ENCODE measurements at places on chromosomes 5 and 9. TPM values are rescaled to one million over a fixed set of nuclear protein-coding genes. Genes with fewer than 3 reads are reported as not detected.

The GALNT12 gene
- total RNA-seq = 2.7 TPM

GRCh38 chr5:10300246-10300645 is 7.5 kb downstream of the CMBL start:
- H3K4me1 ChIP-seq = peaks cover 12% of the 10 kb centered on the region
- H3K27me3 ChIP-seq = peaks cover 4% of the 10 kb centered on the region
- H3K36me3 ChIP-seq = no peaks in the 10 kb centered on the region
- no peak overlapping the region for H3K4me3 ChIP-seq
- DNase-seq = no peak
- no peak overlapping the region for H3K27ac ChIP-seq

DNA sequence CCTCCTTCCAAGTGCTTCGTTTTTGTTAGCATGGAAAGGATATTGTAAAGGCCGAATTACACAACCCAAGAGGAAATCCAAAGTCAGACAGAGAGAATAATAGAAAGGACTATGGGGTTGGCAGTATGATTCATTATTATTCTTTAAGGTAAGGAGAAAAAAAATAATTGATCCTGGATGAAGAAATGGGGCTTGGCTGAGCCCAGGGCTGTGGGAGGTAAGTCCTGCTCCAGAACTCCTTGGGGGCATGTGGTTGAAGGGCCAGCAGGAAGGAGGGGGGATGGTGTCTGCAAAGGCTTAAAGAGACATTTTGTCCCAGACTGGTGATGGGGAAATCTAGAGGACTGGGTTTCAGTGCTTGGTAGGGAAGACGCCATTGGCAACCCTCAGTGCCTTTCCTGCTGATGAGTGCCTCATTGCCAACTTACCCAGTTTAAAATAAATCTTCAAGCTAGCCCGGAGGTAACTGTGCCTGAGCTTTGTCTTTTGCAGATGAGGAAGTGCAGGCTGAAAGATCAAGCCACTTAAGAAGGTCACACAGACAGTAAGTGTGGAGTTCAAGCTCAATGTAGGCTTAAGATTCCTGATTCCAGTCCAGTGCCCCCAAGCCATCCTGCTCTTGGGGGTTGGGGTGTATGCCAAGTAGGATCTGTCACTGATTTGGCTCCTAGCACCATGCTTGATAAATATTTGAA is 30.2 kb downstream of the FOXI1 start:
- no peak overlapping the region for H3K4me3 ChIP-seq
- no peak overlapping the region for H3K27ac ChIP-seq
- peaks cover 1% of the 10 kb centered on the region for H3K27me3 ChIP-seq
- H3K36me3 ChIP-seq = peaks cover 8% of the 10 kb centered on the region

GRCh38 chr5:10233505-10233904 is 16.2 kb downstream of the ATPSCKMT start:
- H3K27me3 ChIP-seq = no peaks in the 10 kb centered on the region
- peak; percentile 74 for DNase-seq
- H3K27ac ChIP-seq = no peak overlapping the region
- H3K4me1 ChIP-seq = peaks cover 4% of the 10 kb centered on the region
- H3K36me3 ChIP-seq = no peaks in the 10 kb centered on the region

DNA sequence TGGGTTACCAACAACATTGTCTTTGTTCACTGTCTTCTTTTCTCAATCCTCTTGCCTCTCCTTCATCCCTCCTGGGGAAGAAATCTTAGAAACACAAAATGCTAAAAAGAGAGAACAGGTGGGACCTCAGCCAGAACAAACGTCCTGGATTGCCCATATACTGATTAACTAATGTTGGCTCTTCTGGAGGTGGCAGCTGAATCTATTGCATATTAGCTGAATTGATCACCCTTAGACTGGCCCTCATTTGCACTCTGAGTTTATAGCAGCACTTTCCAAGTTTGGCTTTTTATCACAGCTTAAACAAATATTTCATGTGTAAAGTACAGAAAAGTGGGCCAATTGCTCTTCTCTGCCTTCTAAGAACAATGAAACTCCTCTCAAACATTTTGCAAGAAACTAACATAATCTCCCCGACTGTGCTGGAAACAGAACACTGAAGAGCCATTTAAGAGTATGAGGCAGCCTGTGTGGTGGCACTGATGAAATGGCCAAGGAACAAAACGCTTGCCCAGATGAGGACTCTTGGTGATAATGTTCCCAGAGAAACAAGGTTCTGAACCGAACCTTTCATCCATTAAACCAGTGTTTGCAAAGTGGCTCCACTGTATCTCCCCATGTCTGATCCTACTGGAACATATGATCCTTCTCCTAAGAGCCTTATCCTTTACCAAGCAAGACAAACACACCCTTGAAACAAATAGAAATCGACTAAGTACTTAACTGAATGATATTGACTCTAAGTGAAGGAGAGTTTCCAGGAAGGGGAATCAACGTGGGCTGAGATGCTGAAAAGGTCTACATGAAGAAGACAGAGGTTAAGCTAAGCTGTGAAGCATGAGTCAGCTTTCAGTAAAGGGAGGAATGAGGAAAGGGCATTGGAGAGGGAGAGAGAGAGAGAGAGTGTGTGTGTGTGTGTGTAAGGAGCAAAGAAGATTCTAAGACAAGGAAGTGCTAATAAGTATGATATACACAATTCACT is 83.2 kb upstream of the LIFR start:
- H3K36me3 ChIP-seq = no peaks in the 10 kb centered on the region
- DNase-seq = no peak
- no peaks in the 10 kb centered on the region for H3K27me3 ChIP-seq
- no peak overlapping the region for H3K27ac ChIP-seq

GRCh38 chr9:116193636-116194035 is 40.0 kb downstream of the PAPPA start:
- peaks cover 7% of the 10 kb centered on the region for H3K27me3 ChIP-seq
- H3K4me1 ChIP-seq = peaks cover 7% of the 10 kb centered on the region
- no peak for DNase-seq
- H3K4me3 ChIP-seq = no peak overlapping the region

GRCh38 chr9:122053064-122053463 is 40.0 kb downstream of the TTLL11 start:
- peak overlapping the region; percentile 77 for H3K27ac ChIP-seq
- DNase-seq = no peak
- H3K36me3 ChIP-seq = no peaks in the 10 kb centered on the region

DNA sequence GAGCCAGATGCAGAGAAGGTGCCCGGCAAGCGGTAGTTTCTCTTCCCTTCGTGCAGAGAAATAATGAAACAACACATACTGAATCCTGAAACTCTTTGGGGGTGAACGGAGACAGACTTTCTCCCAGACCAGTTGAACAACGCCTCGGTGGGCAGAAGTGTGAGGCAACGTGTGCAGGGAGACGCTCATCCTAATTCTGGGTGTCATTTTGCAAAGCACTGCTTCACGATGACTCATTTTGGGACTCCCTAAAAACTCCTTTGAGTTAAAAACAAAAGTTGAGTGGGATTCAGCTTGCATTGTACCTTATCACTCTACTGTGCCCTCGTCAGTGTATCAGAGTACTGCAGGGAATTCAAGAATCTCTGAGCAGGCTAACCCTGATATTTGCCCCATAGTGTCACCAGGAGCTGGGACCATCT is 3.5 kb upstream of the NEK6 start:
- H3K27me3 ChIP-seq = peaks cover 8% of the 10 kb centered on the region
- DNase-seq = no peak
- no peaks in the 10 kb centered on the region for H3K36me3 ChIP-seq

- no peaks in the 10 kb centered on the region for H3K4me1 ChIP-seq
- H3K27ac ChIP-seq = no peak overlapping the region
- H3K4me3 ChIP-seq = no peak overlapping the region
- H3K36me3 ChIP-seq = no peaks in the 10 kb centered on the region
These were observed 77.8 kb downstream of the MUSK start for GRCh38 chr9:110746211-110746930.

The STPG3 gene
- total RNA-seq = not detected

DNA sequence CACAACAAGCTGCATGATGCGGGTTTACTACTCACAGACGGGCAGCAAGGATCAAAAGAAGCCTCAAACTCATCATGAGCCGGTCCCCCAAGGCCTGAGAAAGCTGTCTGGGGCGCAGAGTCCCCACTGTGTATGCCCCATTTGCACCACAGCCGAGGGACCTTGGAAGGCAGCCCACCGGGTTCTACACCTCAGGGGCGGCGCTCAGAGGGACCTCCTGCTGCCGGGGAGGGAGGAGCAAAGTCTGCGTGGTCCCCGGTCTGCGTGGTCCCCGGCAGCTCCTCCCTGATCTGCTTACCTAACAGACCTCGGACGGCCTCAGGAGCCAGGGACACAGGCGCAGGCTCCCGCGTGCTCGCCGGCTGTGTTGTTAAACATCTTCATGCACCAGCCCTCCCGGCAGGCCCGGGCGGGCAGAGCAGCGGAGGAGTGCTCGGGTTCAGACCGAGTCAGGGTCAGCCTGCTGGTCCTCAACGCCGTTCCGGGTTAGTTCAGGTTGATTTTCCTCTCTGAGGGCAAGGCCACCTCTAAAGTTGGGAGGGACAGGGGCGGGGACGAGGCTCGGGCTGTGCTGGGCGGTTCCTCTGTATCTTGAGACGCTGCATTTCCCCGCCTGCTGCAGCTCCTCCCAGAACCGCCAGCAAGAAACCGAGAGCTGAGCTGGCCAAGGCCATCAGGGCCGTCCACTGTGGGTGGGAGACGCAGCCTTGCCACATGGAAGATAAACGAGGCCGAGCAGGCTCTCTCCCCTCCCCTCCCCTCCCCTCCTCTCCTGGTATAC is 74.6 kb downstream of the MRPL36 start:
- no peak overlapping the region for H3K4me3 ChIP-seq
- peaks cover 14% of the 10 kb centered on the region for H3K36me3 ChIP-seq
- DNase-seq = no peak
- H3K27me3 ChIP-seq = peaks cover 9% of the 10 kb centered on the region
- no peaks in the 10 kb centered on the region for H3K4me1 ChIP-seq
- no peak overlapping the region for H3K27ac ChIP-seq

The ESM1 gene
- total RNA-seq = not detected

DNA sequence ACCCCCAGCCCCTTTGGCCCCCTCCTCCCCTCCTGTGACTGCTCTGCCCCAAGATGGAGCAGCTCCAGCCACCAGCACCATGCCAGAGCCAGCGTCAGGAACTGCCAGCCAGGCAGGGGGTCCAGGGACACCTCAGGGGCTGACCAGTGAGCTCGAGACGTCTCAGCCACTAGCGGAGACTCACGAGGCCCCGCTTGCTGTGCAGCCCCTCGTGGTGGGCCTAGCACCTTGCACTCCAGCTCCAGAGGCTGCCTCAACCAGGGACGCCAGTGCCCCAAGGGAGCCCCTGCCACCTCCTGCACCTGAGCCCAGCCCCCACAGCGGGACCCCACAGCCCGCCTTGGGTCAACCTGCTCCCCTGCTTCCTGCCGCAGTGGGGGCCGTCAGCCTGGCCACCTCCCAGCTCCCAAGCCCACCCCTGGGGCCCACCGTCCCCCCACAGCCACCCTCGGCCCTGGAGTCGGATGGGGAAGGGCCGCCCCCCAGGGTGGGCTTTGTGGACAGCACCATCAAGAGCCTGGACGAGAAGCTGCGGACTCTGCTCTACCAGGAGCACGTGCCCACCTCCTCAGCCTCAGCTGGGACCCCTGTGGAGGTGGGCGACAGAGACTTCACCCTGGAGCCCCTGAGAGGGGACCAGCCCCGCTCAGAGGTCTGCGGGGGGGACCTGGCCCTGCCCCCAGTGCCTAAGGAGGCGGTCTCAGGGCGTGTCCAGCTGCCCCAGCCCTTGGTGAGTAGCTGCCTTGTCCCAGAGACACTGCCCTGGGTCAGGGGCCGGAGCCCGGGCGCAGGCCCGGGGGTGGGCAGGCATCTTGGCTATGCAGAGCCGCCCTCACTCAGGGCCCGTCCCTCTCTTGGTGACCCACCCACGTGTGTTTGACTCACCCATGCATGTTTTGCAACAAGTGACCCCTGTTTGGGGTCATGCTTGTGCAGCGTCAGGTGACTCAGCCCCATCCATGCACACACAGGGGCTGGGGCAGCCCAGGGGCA is 105.2 kb downstream of the WNK2 start:
- peaks cover 11% of the 10 kb centered on the region for H3K27me3 ChIP-seq
- no peak overlapping the region for H3K27ac ChIP-seq
- H3K4me3 ChIP-seq = no peak overlapping the region
- peaks cover 30% of the 10 kb centered on the region for H3K4me1 ChIP-seq
- no peak for DNase-seq
- H3K36me3 ChIP-seq = peaks cover 4% of the 10 kb centered on the region

- no peak for DNase-seq
- H3K27ac ChIP-seq = no peak overlapping the region
- no peaks in the 10 kb centered on the region for H3K36me3 ChIP-seq
- H3K27me3 ChIP-seq = peaks cover 4% of the 10 kb centered on the region
These were observed 84.7 kb downstream of the CSNK1A1 start for GRCh38 chr5:149466457-149466972.

The UBE2QL1 gene
- 4.5 TPM for total RNA-seq

DNA sequence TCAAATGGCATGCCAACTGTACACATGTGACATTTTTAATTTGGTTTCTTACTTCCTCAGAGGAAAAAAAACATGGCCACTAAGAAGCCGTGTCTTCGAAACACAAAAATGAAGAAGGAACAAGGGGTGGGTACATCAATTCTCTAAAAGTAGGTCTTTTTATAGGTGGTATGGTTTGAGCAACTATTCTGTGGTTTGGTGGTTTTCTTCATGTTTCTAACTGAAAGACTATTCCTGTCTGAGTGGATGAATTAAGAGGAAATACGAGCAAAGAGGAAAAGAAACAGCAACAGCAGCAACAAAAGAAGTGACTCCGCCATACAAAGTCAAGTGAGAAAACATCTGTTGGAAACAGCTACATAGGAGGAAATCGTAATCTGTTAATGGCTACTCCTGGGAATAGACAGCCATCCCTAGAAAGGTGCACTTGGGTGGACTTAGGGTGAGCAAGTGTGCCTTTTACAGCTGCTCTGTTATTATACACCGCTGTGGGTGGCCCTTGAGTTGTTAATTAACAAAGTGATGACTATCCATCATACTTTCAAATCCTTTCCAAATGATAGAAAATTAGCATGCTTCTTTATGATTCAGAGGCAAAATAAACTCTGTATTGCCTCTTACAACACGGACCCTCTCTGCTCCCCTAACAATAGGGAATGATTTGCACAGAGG is 575.8 kb downstream of the TLE1 start:
- peak overlapping the region; percentile 91 for H3K27ac ChIP-seq
- H3K4me3 ChIP-seq = peak overlapping the region; percentile 34
- DNase-seq = no peak
- H3K27me3 ChIP-seq = peaks cover 2% of the 10 kb centered on the region

DNA sequence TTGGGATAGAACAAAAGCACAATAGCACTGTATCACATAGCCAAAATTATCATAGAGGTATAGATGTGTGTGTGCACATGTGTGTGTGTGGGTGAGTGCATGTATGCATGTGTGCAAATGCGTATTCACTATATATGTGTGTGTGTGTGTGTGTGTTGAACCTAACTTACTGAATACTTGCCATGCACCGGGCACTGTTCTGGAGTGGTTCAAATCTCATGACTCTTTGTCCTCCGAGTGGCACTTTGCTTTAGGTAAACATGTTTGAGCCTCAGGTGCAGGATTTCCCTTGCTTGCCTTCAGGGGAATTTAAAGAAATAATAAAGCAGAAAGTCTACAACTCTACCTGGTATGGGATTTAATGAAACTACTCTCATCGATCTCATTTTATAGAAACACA is 183.5 kb upstream of the GDNF start:
- no peak for DNase-seq
- peaks cover 2% of the 10 kb centered on the region for H3K27me3 ChIP-seq
- no peak overlapping the region for H3K27ac ChIP-seq
- H3K4me1 ChIP-seq = no peaks in the 10 kb centered on the region
- no peaks in the 10 kb centered on the region for H3K36me3 ChIP-seq

GRCh38 chr5:112012104-112012503 is 255.1 kb upstream of the NREP start:
- H3K27ac ChIP-seq = no peak overlapping the region
- H3K27me3 ChIP-seq = no peaks in the 10 kb centered on the region
- H3K4me3 ChIP-seq = no peak overlapping the region
- no peak for DNase-seq
- no peaks in the 10 kb centered on the region for H3K4me1 ChIP-seq

- H3K27me3 ChIP-seq = no peaks in the 10 kb centered on the region
- no peak for DNase-seq
- no peaks in the 10 kb centered on the region for H3K4me1 ChIP-seq
These were observed 46.2 kb downstream of the RNF145 start for GRCh38 chr5:159163027-159163700.

All from glutamatergic neuron (in vitro differentiated cells).